ENCODE measurements at places on chromosomes 6 and 20.

- DNase-seq = no peak
Measured at GRCh38 chr6:40720375-40720748, 133.2 kb upstream of the LRFN2 start.

DNA sequence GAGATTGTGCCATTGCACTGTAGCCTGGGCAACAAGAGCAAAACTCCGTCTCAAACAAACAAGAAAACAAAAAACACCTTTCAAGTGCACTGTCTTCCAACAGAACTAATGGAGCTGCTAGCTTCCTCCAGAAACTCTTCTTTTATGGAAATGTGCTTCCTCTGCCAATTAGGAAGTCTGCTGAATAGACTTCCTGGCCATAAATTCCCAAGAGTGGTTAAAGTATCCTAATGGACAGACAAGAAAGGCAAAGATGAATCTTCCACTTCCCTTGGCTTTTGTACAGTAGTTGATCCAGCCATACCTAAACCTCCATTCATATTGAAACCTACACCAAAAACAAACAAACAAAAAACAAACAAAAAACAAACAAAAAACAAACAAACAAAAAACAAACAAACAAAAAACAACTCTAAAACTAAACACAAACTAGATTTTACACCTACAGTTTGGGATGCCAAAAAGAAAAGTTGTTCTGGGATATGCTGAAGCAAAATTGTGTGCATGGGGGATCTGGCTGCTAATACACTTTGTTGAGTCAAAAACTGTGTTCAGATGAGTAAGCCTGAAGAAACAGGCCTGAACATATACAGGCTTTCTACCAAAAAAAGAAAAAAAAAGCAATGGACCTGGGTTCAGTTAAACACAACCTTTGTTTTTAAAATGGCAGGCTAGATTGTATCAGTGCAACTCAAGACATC lies 59.8 kb upstream of the CARMIL1 start:
- DNase-seq = no peak

DNA sequence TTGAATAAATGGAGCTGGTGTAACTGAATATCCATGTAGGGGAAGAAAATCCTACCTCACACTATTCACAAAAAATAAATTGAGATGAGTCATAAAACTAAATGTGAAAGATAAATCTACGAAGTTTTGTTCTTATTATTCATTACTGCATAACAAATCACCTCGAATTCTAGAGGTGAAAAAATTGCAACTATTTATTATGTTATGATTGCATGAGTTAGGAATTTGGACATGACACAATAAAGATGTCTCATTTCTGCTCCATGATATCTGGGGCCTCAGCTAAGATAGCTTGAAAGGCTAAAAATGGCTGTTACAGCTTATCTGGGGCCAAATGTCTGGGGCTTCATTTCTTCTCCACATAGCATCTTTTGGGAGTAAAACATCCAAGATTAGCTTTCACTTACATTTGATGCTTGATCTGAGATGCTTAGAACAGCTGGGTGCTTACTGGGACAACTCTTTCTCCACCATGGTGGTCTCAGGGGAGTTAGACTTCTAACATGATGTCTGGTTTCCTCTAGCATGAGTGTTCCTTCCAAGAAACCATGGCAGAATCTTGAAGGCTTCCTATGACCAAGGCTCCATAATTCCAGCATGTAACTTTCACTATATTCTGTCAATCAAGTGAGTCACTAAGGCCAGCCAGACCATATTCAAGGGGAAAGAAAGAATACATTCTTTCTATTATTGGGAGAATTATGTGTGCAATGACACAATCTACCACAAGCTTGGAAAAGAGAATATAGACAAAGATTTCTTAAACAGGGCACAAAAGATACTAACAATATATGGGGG lies 30.1 kb downstream of the OR2B6 start:
- no peak for DNase-seq

DNA sequence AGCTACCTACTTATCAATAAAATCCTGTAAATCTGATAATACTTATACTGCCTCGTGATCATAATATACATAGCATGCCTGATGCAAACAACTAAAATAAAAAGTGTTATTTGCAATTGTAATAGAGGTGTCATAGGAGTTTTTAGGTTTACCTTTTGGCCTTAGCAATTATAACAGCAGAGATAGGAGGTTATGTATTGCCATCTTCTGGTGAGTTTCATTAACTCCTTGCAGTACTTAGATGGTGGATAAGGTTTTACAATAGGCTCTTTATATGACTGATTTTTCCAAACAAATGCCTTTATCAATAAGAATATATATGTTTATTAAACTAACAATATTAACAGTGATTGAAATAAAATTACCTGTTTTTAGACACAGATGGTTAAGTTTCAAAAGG lies 27.8 kb upstream of the MYCT1 start:
- no peak for DNase-seq

GRCh38 chr6:116221067-116221466 lies 32.8 kb downstream of the TSPYL4 start:
- DNase-seq = no peak

GRCh38 chr6:34144581-34145160 lies 1.2 kb downstream of the GRM4 start:
- no peak for DNase-seq

DNA sequence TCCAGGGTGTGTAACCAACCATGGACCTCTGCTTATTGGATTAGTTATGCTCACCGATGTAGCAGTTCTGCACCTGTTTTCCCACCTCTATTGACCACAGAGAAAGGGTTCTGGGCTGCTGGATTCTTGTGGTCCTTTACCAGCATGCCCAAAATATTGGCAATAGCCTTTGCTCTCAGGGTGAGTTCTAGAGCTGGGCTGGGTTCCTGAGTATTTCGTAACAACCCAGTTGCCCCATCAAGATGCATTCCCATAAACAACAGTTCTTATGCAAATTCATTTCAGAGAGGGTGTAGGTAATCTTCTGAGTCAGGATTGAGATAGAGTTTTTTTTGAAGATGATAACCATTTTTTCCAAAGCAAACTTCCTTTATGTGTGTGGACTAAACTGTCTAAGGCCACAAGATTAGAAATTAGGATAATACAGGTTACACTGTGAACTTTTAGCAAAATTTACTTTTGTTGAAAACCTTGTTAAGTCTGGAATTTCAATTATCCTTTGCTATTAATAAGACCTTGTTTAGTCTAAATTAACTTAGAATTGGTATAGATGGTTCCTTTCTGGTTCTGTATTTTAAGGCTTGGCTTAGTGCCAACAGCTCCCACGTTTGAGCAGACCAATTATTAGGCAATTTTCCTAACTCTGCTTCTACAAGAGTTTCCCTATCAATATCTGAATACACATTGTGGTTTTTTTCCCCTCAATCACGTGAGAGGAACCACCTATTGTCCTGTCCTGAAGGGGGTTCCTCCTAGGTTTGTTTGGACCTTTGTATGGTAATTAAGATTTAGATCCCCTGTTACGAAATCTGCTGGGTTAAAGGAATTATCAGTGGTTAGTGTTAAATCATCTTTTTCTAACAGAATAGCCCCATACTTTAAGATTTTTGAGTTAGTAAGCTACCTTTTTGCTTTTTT lies 46.1 kb downstream of the TBX18 start:
- no peak for DNase-seq

DNA sequence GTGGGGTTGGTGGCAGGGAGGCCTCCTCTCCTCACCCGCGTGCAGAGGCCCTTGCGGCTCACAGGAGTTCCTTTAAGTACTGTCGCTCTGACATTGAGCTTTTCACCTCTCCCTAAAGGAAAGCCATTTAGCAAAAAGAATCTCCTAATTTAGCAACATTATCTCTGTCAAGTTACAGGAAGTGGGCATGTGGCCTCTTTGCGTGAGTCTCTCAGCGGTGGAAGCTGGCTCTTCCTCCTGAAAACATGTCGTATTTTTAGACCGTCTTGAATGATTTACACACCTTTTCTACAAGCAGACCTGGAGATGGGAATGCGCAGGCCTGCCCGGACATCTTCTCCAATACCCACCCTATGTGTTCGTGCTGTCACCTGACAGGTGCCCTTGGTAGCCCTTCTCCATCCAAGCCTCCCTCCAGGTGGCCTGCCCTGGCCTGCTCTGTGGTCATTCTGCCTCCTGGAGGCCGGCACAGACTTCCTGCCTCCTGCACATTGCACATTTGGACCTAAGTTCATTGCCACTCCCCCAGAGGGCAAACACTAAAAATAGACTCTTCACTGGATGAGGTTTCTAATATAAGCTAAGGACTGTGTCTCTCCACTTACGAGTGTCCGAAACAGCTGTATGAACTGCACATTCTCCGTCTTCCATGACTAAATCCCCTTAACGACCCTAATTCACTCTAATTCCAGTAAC lies 18.5 kb upstream of the PHACTR3 start:
- DNase-seq = no peak

DNA sequence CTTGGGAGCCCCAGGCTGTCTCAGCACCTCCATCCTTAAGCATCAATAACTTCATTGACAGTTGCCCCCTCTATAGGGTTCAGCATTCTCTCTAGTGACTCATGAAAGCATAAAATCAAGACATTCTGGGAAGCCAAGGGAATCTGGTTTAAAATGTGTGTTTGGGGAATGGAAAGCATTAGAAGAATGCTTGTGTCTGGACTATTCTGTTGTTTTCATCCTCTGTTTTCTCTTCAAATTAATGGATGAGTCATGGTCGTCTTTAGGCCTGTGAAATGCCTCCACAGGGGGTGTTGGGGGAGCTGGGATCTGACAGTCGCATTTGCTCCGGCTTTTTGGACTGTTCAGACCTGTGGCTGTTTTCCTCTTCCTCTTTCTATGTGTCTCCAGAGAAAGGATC lies 279.7 kb downstream of the CDC5L start:
- DNase-seq = no peak

- no peak for DNase-seq
Measured at GRCh38 chr6:40406175-40406574, 181.0 kb downstream of the LRFN2 start.

DNA sequence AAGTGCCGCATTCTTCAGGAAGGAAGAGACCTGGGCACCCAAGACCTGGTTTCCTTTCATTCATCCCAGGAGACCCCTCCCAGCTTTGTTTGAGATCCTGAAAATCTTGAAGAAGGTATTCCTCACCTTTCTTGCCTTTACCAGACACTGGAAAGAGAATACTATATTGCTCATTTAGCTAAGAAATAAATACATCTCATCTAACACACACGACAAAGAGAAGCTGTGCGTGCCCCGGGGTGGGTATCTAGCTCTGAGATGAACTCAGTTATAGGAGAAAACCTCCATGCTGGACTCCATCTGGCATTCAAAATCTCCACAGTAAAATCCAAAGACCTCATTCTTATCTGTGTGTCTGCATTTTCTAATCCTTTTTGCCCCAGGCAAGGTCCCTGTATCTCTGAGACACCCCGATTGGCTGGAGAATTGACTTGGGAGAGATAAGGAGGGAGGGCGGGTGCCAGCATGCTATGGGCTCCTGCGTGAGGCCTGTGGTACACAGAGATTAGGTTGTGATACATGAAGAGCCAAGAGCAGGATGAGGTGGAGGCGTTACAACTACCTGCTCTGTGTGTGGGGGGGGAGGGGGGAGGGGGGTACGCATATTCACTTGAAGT lies 4.8 kb downstream of the MUC21 start:
- DNase-seq = no peak

GRCh38 chr20:6070829-6071695 lies 17.2 kb upstream of the LRRN4 start:
- no peak for DNase-seq

- no peak for DNase-seq
Measured at GRCh38 chr6:99951016-99951805, 42.8 kb downstream of the MCHR2 start.

- DNase-seq = no peak
Measured at GRCh38 chr20:36121981-36122930, 32.3 kb upstream of the EPB41L1 start.

DNA sequence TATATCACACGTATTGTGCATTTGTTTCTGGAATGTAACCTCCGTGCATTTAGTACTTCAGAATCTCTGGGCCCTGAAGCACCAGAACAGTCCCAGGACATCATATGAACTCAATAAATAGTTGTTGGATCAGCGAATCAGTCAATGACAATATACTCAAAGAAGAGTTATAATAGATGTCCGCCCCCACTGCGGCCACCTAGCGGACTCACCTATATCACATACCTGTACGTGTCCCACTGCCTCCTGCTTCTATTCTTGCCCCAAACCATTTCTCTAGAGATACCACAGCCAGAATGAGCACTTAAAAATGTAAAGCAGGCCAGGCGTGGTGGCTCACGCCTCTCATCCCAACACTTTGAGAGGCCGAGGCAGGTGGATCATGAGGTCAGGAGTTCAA lies 73.9 kb downstream of the DCDC2 start:
- DNase-seq = no peak

DNA sequence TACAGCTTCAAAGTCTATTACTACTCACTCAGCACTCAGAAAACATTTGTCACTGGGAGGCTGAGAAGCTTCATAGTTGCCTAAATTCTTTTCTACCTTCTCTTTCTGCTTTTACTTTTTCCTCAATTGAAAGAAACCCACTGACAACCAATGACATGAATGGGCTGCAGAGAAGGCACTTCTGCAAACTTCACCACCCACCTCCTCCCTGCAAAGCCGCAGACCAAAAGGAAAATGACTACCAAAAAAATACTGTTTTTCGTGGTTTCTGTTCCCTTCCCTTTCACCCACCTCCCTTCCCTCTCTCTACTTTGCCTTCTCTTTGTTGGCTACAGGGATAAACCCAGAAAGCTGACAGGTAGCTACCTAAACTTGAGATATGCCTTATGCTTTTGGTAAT lies 3.2 kb downstream of the GNAS-AS1 start:
- no peak for DNase-seq

DNA sequence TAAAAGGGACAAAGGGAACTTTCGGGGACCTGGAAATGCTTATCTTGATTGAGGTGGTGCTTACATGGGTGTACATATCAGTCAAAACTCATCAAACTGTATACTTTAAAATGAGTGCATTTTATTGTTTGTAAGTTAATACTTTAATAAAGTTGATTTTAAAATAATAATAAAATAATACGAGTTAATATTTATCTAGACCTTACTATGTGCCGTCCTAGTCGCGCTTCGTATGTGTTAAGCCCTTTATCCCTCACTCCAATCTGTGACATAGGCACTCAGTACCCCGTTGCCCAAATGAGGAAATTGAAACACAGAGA lies 47.5 kb downstream of the PDYN start:
- DNase-seq = no peak

DNA sequence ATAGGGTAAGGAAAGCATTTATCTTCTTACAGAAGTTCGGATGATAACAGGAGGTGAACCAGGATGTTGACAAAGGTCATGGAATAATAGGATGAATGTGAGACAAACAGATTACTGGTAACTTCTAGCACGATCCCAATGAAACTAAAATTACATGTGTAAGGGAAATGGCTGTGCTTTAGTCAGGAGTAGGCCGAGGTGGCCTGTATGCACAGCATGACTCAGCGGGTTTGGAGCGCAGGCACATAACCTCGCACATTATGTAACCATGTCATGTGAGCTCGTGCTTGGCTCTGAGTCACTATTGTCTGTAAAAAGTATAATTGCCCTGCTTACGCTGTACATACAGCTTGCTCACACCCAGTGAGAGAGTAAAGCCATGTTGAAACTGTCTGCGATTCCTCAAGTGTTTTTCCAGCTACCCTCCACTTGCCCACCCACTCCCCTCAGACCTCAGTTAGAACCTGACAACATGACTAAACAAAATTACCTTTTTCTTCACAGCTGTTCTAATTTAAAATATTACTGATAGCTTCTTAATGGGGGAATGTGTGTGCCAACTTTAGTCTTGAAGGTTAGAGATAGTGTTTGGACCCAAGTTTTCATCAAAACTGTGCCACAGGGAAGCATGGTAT lies 8.2 kb downstream of the CYB5R4 start:
- DNase-seq = no peak

- DNase-seq = no peak
Measured at GRCh38 chr20:47118641-47119040, 224.0 kb downstream of the EYA2 start.

- no peak for DNase-seq
Measured at GRCh38 chr20:56845546-56846086, 216.5 kb downstream of the TFAP2C start.

GRCh38 chr20:47638851-47639250 lies 137.2 kb downstream of the NCOA3 start:
- no peak for DNase-seq

All from T-helper 9 cell (primary cell).